ENCODE measurements at places on chromosomes 4 and X. TPM values are rescaled to one million over a fixed set of nuclear protein-coding genes. Genes with fewer than 3 reads are reported as not detected.

DAPP1 gene
- polyA plus RNA-seq: 13.2 TPM

IL2RG gene
- 1,755 TPM for polyA plus RNA-seq

EXOC1L gene
- not detected for polyA plus RNA-seq

WNK3 gene
- not detected for polyA plus RNA-seq
